ENCODE measurements at places on chromosomes 11 and 22. TPM values are rescaled to one million over a fixed set of nuclear protein-coding genes. Genes with fewer than 3 reads are reported as not detected.

GRCh38 chr11:65857500-65857852 is 504 bp downstream of the CFL1 start:
- no peak for DNase-seq

DNA sequence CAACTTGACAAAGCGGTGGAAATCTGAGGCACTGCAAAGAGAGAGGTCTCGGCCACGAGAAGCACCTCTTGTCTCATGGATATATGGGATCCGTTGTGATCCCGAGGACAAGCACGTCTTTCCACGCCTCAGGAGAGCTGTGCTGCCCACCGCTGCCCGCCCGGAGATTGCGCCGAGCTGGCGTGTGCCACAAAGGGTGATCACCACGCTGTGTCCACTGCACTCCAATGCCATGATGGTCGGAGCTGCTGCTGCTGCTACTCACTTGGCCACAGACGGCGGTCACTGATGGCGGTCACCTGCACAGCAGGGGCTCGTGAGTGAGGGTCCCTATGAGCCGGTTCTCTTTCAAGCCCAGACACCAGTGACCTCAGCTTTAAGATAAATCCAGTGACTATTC is 51.1 kb downstream of the SHANK2 start:
- DNase-seq, result no peak

DNA sequence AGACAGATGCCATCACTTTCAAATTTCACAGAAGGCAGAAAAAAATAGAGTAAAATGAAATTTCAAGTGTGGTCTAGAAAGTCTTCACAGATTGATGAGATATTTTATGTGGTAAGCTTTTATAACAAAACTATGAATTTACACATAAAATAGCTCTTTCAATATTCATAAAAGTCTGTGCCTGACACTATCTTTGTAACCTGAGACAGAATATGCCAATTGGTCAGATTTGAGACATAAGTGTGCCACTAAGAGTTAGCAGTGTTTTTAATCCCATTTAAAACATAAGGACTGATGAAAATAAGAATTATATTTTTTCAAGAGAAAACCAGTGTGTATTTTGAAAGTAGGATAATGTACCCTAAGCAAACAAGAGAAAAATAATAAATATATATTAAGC is 769.5 kb upstream of the LUZP2 start:
- peak; percentile 13 for DNase-seq

DNA sequence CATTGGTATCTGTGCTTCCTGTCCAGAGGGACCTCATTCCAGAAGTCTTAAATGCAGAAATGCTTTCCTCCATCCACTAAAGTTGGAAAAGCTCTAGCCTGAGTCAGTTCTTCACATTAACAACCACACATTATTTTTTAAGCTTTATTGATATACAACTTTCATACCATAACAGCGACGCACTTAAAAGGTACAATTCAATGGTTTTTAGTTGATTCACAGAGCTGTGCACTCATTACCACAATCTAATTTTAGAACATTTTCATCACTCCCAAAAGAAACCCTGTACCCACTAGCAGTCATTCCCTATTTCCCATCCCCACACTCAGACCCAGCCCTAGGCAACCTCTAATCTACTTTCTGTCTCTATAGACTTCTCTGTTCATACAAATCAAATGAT is 27.6 kb downstream of the GALNT18 start:
- DNase-seq, result no peak

- DNase-seq, result no peak
These were observed 66.3 kb upstream of the CHRM4 start for GRCh38 chr11:46457659-46458424.

GRCh38 chr22:40485813-40486667 is 115.6 kb downstream of the SGSM3 start:
- peak; percentile 48 for DNase-seq

DNA sequence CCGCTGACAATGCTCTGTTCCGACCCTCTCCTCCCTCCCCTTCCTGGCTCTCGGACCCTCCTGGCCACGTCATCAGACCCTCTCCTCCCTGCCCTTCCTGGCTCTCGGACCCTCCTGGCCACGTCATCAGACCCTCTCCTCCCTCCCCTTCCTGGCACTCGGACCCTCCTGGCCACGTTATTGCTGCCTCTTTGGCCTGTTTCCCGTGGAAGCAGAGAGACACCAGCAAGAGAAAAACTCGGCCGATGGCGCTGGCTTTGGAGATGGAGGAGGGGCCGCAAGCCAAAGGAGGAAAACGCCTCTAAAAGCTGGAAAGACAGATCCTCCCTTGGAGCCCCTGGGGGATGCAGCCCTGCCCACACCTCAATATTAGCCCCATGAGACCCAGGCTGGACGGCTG is 463.3 kb downstream of the BRD1 start:
- no peak for DNase-seq

DNA sequence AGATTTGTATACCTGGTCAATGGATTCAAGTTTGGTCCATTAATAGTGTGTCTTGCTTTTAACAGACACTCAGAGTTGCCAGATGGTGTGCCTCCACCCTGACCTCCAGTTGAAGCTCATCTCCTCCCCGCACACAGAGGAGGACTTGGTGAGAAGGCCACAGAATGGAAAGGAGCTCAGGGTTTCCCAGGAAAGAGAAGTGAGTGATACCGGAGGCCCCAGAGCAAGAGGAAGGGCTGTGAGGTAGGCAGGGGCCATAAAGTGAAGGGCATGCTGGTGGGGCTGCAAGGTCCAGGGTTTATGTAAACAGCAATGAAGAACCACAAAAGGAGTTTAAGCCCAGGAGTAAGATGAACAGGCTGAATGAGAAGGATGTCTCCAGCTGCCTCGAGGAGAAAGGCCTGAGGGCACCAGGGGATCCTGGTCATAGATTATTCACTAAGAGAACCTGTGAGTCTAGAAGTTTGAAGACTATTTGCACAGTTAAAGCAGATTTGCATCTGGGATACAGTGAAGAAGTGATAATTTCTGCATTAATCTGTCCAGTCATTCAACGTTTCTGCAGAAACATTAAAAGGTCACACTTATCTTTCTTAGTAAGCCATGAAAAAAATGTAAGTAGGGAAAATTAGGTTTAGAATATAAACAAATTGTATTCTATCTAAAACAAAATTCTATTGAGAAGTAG is 67.5 kb upstream of the VPREB1 start:
- DNase-seq, result no peak

GRCh38 chr22:42236848-42237247 is 33.6 kb downstream of the TCF20 start:
- peak; percentile 66 for DNase-seq

DNA sequence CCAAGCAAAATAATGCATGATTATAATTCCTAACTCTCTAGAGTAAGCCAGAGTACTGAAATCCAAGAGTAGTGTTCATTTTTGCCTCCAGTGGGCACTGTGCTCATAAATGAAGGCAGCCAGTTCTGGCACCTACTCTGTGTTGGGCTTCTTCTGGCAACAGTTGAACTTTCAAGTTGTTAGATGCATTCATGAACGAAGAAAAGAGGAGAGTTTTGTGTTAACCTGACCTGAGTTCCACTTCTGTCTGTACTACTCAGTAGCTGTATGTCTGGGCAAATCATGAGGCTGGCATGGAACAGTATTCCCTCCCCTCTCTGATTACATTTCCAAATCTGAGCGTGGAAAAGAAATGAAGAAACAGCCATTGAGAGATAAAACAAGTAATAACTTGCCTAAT is 20.3 kb upstream of the TENM4 start:
- DNase-seq, result peak; percentile 57

- DNase-seq, result no peak
These were observed 5.0 kb upstream of the MTNR1B start for GRCh38 chr11:92964471-92964870.

DNA sequence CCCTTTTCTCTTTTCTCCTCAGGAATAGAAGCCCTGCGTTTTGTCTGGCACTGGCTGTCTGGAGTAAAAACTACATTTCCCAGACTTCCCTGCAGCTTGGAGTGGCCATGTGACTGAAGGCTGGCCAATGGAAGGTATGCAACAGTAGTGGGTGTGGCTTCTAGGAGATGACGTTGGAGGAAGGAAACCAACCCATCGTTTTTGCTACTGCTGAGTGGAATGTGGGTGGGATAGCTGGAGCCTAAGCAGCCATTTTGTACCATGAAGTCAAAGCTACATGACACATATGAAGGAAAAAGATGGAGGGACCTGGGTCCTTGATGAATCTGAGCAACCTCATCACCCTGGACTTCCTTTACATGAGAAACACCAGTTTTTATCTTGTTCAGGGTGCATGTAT is 19.6 kb downstream of the FGF3 start:
- DNase-seq, result peak; percentile 22

DNA sequence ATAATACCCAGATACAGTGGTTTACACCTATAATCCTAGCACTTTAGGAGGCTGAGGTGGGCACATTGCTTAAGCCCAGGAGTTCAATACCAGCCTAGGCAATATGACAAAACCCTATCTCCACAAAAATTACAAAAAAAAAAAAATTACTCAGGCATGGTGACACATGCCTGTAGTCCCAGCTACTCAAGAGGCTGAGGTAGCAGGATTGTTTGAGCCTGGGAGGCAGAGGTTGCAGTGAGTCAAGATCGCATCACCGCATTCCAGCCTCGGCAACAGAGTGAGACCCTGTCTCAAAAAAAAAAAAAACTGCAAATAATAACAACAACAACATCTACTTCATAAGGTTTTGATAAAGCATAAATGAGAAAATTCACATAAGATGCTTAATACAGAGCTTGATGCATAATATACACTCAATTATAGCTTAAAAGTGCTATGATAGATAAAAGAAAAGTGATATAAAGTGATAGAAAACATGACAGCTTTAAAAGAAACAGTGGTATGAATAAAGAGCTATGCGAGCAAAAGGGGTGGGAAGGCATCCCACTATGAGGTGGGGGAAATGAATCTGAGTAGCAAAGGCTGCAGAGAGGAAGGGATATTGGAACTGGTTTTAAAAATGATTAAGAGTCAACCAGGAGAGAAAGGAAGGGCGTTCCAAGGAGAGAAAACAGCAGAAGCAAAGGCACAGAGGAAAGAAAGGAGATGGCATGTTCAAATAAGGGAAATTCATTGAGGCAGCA is 197.6 kb downstream of the KIF18A start:
- peak; percentile 84 for DNase-seq

GRCh38 chr11:86507249-86507845 is 132.7 kb downstream of the CCDC81 start:
- DNase-seq, result no peak

DNA sequence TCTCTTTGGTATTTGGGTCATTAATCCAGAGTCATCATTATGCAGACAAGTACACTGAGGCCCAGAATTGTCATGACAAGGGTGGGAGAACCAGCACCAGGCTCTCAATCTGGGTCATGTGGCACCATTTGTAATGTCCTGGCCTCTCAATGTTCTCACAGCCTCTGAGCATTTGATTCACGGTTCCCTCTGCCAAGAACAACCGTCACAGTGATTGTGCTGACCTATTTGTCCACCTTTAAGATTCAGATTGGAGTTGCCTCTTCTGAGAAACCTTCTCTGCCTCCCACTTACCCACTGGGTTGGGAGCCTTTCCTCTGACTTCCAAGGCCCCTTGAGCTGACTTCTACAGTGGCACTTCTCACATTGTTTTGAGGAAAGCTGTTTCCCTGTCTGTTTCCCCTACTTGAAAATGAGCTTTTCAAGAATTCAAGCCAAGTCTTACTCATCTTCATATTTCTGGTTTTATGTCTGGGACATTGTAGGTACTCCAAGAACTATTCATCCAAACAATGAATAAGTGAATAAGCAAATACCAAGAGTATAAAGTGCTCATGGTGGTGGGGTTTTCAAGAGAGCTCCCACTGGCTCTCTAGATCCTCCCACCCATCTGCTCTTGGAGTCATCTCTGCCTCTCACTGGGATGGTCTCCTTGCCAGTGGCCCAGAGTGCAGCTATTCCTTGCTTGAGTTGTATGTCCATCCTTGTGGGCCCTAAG is 126.4 kb upstream of the E2F8 start:
- peak; percentile 82 for DNase-seq

FGF3 gene
- total RNA-seq, result not detected

SAA4 gene
- total RNA-seq, result not detected

ZPR1 gene
- 28.4 TPM for total RNA-seq

OR8A1 gene
- not detected for total RNA-seq

FREY1 gene
- total RNA-seq, result 0.83 TPM

All from fibroblast of lung (primary cell).